ENCODE measurements at places on chromosomes 2 and 18.
A peak's percentile ranks its signal among the peaks of the same experiment; 100 is the strongest.

- DNase-seq: no peak
These were observed 1554.8 kb upstream of the TMEFF2 start for GRCh38 chr2:193749485-193749884.

- no peak for DNase-seq
These were observed 100.7 kb downstream of the MAIP1 start for GRCh38 chr2:200056105-200056504.

DNA sequence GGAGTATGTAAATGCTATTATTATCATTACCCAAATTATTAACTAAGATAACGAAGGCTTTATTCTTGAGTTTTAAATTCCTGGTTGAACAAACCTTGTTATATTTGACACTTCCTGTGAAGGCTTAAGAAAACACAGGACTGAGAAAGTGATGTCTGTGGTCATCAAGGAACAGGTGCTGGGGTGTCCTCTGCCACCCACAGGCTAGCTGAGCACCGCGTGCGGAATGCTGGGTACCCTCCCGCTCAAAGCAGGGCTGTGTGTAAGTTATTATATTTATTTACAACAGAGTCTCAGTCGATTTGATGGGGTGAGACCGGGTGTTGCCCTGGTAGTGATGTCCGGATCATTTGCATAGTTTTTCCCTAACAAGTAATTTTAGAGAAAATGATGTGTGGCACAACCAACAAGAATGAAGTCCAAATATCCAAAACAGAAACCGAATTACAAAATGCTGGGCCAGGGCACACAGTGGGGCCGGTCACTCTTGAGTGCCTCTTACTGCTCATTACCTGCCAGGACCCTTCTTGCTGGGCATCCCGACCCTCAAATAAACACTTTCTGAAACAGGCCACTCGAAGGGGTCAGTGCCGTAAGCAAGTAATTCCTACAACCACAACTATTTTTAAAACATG is 49.2 kb downstream of the TMEM18 start:
- DNase-seq: no peak

DNA sequence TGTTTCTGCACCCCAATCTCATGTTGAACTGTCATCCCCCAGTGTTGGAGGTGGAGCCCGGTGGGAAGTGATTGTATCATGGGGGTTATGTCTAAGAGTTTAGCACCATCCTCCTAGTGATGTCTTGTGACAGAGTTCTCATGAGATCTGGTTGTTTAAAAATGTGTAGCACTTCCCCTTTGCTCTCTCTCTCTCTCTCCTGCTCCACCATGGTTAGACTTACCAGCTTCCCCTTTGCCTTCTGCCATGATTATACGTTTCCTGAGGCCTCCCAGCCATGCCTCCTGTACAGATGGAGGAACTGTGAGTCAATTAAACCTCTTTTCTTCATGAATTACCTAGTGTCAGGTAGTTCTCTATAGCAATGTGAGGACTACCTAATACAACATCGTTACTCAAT is 396.9 kb upstream of the LRATD1 start:
- no peak for DNase-seq

- DNase-seq: peak; percentile 11
These were observed at the start of gene TMEM200C for GRCh38 chr18:5895299-5895875. Gene TMEM200C (minus strand): TSS chr18:5895522. CDS start chr18:5892063, 3,459 bp downstream.

DNA sequence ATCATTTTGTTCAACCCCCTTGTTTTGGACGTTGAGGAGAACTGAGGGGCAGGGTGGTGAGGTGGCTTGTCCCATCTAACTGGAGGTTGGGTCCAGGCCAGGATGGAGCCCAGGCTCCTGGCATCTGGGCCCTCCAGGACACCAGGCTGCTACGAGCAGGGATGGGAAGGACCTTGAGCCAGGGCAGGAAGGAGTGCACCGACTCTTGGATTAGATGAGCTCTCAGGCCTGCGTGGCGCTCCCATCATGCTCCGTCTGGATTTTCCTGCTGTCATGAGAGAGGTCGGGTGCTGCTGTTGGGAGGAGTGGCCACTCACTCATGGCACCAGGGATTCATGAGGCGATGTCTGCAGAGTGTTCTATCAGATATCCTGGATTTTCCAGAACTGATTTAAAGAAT is 18.3 kb upstream of the ALLC start:
- DNase-seq: no peak

DNA sequence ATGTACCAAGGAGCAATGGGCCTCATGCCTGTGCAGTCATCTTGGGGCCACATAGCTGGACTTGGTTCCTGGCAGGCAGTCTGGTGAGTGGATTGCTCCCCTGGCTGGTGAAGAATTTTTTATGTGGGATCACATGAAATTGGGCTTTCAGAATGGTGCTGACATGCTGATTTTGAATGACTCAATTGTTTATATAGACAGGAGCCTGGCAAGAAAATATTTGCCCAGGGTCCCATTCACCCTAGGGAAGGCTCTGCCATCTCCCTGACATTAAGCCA is 266.9 kb downstream of the DYSF start:
- no peak for DNase-seq

DNA sequence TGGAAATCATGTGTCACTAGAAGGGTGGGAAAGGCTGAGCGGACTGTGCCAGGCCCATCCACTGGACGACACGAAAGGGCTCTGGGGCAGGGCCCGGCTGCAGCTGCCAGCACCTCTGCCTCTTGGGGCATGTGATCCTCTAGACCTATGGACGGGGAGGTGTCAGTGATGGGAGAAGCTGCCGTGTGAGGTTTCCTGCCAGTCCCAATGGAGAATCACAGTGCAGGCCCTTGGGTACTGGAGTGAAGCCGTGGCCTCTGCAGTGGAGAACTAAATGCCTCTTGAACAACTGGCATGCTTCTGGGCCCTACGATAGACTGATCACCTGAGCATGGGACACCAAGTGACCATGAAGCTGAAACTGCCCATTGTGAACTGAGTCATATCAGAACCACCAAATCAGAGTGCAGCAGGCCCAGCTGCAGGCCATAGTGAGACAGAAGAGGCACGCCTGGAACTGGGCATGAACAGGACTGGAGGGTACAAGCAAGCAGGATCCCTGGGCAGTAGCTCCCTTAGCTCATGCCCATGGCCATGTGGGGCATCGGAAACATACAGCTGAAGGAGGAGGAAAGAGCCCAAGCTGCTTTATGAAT is 18.8 kb upstream of the RHOB start:
- DNase-seq: peak; percentile 5

DNA sequence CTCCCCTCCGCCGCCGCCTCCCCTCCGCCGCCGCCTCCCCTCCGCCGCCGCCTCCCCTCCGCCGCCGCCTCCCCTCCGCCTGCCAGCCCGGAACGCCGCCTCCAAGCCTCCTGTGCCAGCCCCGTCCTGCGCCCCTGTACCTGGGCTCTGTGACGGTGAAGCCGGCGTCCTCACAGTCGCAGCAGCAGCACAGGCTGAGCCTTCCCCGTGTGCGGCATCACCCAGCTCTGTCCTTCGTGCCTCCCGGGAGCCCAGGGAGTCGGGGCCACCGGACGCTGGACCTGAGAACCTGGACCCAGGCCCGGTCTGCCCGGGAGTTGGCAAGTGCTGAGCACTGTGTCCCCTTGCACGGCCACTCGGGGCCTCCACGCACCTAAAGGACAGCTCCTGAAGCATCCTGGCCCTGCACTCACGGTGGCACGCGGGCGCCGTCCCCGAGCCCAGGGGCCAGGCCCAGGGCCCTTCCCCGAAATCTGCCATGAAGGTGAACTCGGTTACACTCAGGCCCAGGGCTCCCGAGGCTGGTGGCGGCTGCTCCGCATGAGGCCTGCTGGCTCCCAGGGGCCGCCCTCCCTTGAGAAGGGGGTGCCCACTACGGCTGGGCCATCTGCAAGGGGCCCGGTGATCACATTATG is 32.9 kb downstream of the RTP5 start:
- no peak for DNase-seq

- no peak for DNase-seq
These were observed 41.2 kb downstream of the CNGA3 start for GRCh38 chr2:98387478-98387877.

GRCh38 chr18:24741321-24741720 is 280.9 kb downstream of the HRH4 start:
- no peak for DNase-seq

DNA sequence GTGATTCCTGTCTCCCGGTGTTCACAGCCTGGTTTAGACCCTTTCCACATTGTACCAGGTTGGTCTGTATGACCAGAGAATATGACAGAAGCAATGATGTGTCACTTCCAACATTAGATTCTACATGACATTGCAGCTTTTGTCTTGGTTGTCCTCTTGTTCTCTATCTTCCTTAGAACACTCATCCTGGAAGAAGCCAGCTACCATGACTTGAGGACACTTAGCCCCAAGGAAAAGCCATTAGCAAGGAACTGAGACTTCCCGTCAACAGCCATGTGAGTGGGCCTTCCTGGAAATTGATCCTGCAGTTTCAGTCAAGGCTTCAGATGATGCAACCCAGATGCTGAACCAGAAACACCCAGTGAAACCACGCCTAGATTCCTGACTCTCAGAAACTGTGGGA is 143.3 kb downstream of the MREG start:
- DNase-seq: no peak

GRCh38 chr2:233600386-233600785 is 17.0 kb upstream of the UGT1A8 start:
- DNase-seq: no peak

GRCh38 chr18:37508207-37508606 is 57.4 kb downstream of the CELF4 start:
- no peak for DNase-seq

DNA sequence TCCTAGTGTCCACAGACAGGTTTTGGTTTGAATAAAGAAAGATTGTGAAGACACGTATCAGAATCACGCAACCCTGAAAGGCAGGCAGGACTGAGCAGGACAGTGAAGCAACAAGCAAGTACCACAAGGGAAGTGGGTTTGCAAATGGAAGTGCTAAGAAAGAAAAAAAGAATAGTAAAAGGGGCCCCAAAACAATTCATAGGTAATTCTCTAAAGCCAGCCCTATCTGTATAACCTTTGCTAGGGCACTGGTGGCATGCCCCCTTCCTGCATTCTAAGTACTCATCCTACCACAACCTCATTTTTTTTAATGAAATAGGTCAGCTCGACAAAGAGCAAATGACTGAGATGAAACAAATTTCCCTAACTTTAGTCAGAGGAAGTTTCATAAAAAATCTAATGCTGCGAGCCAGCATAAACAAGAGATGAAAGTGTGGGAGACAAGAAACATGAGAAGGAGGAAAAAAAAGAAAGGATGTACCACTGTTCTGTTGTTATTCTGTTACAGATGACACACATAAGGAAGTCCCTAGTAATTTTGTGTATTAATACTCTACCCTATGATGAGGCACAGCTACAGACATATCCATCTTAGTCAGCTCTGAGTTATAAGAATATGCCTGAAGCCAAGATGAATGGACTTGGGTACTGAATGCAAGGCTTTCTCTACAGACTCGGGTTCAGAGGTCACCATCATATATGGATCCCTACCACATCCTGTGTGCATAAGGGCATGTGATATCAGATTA is 32.2 kb downstream of the IKZF2 start:
- no peak for DNase-seq

DNA sequence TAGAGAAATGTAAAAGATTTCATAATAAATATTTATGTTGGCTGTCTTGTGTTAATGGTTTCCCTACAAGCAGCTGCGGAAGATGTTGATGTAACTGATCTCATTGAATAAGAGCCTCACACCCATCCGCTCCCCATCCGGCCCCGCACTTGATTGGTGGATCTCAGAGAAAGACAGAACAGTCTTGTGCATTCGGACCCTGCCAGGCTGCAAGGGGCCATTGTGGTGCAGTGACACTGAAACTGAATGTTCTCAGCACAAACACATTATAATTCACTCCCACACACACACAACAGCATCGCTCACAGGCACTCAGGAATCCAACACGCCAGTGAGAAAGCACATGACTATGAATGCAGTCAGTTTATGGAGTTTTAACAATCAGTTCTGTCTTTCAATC is 47.8 kb downstream of the PRELID3A start:
- no peak for DNase-seq

DNA sequence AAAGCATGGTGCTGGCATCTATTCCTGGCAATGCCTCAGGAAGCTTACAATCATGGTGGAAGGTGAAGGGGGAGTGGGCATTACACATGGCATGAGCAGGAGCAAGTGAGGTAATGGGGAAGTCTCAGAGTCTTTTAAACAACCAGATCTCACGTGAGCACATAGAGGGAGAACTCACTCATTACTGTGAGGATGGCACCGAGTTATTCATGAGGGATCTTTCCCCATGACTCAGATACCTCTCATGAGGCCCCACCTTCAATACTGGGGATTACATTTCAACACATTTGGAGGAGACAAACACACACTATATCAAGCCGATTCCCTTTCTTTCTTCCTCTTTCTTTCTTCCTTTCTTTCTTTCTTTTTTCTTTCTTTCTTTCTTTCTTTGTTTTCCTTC is 47.9 kb upstream of the FANCL start:
- no peak for DNase-seq

DNA sequence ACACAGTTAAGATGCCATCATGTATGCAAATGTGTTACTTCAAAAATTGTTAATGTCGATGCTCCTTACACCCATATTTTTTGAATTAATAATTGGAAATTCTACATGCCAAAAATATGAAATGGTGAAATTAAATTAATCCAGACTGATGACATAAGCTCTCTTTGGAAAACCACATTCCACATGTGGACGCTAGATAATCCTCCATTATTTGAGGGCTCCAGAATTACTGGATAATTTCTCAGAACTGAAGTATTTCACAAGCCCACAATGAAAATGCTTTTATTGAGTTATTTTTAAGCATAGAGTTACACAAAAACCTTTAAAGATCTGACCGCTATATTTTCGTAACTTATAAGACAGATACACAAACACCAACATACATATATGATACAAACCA is 47.8 kb downstream of the FARSB start:
- DNase-seq: no peak

GRCh38 chr2:213691351-213691750 is 407.1 kb downstream of the SPAG16 start:
- no peak for DNase-seq

GRCh38 chr2:193476171-193476800 is 1281.6 kb upstream of the TMEFF2 start:
- DNase-seq: no peak

DNA sequence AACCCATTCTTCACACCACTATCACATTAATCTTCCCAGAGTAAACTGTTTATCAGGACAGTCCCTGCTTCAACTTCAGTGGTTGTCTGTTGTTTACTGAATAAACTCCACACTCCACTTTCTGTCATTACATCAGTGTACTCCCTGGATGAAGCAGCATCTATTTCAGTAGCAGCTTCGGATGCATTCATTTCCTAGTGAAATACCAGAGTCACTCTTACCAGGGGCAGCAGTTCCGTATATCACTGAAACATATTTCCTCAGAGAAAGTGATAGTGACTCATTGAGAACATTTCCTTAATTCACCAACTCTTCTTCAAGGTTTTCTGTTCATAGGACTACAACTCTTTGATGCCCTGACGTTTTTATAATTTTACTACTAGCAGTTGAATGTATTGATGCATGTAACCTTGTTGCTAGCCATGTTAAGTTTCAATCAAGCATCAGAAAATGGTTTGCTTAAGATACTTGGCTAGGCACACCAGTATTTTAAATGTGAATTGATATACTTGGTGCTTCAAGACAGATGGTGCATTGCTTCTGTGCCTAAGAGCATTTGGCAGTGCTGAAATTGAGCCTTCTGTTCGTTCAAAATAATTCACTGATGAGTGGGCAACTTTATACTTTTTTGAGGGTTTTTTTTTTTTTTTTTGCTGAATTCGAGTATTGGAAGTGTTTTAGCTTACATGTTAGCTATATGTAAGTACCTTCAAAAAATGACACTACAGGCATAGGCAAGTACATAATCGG is 92.3 kb downstream of the UBE2E3 start:
- no peak for DNase-seq
